ENCODE measurements at places on chromosomes 2 and 18. TPM values are rescaled to one million over a fixed set of nuclear protein-coding genes. Genes with fewer than 3 reads are reported as not detected.

IL36A gene
- not detected for total RNA-seq

SP110 gene
- 10.1 TPM for total RNA-seq

TUBB8B gene
- total RNA-seq = not detected

LCT gene
- total RNA-seq = 0.04 TPM

ADRA2B gene
- 0.14 TPM for total RNA-seq

DYNAP gene
- total RNA-seq = not detected

RNU2-63P gene
- total RNA-seq = not detected

FLACC1 gene
- total RNA-seq = 0.20 TPM

SERPINB3 gene
- 0.06 TPM for total RNA-seq

TMEFF2 gene
- 0.20 TPM for total RNA-seq

SIX3 gene
- total RNA-seq = 3.3 TPM

AMER3 gene
- not detected for total RNA-seq
